NCI-H2081 (cell line): ENCODE measurements at places on chromosomes 5 and 9.

- peak; percentile 51 for DNase-seq
Measured at GRCh38 chr5:138753794-138754698, 821 bp downstream of the CTNNA1 start.

- no peak for DNase-seq
Measured at GRCh38 chr5:52760695-52761366, 26.9 kb upstream of the ITGA1 start.

DNA sequence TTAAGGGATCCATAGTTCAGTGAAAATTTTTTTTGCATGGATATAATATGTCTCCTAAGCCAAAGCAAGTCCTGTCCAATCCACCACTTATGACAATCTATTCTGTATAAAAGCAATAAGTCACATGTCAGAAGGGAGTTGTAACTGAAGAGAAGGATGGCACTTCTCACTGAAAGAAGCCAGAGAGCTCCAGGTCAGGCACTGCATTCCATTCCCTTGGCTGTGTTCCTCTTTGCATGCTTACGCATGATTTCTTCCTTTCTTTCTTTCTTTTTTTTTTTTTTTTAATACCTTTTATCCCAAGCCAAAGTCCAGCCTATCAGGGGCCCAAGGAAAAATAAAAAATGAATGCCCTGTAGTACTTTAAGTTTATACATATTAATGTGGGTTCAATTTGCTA, 39.8 kb downstream of the MAMDC2 start:
- DNase-seq = no peak

GRCh38 chr5:100584069-100584468, 48.9 kb downstream of the FAM174A start:
- no peak for DNase-seq

GRCh38 chr9:8845376-8845775, 1045.8 kb upstream of the DMAC1 start:
- DNase-seq = peak; percentile 47

DNA sequence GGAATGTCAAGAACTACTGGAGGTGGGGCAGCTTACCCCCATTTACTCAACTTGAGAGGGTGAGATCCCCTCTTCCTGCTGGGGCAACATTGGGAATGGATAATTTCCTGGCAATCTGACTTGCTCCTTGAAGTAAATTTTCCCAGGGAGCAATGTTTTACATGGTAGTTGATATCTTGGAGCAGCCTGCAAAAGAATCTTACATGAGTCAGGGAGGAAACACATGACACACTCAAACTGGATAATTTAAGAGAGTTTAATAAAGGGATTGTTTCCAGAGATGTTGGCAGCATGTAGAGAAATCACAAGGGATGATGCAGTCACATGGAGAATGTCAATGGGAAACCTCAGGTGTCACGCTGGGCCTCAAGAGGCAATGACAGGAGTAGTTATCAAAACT, 212.5 kb downstream of the GAS1 start:
- no peak for DNase-seq

DNA sequence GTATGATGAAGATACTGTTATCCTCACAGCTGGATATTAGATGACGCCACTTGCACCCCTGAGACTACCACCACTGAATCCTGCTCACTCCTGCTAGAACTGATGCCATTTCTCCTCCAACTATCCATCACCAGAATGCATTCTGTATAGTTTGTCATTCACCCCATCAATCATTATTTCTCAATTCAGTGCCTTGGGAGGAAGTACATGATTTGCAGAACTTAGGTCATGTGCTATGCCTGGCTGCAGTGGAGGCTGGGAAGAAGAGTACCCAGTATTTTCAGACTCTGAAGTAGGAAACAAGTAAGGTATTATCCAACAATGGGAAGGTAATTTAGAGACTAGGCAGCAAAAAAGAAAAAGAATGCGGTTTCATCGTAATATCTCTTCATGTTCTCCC, 26.2 kb upstream of the HSD17B4 start:
- DNase-seq = no peak

DNA sequence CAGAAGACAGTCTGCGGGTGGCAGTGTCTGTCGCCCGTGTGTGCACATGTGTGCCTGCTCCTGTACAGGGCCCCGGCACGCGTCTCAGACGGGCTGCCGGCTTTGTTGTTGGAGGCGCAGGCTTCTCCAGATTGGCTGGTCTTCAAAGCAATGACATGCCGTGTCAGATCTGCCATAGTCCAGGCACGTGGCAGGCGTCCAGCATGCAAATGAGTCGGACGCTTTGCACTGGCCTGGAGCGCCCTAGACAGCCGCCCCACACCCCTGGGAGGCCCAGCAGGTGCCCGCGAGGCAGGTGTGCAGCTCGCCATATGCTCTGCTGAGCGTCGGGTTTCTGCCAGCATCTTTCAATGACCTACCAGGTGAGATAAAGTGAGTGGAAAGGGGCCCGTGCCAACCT, 71.5 kb downstream of the GADD45G start:
- peak; percentile 99 for DNase-seq
